NCI-H187 (cell line): ENCODE measurements at places on chromosomes 5 and 9.

- DNase-seq: no peak
Measured at GRCh38 chr5:115460472-115460871, 84.1 kb downstream of the FEM1C start.

GRCh38 chr5:149838881-149839739 lies 105.5 kb downstream of the PDE6A start:
- DNase-seq: no peak

- no peak for DNase-seq
Measured at GRCh38 chr5:22719842-22720241, 133.3 kb downstream of the CDH12 start.

DNA sequence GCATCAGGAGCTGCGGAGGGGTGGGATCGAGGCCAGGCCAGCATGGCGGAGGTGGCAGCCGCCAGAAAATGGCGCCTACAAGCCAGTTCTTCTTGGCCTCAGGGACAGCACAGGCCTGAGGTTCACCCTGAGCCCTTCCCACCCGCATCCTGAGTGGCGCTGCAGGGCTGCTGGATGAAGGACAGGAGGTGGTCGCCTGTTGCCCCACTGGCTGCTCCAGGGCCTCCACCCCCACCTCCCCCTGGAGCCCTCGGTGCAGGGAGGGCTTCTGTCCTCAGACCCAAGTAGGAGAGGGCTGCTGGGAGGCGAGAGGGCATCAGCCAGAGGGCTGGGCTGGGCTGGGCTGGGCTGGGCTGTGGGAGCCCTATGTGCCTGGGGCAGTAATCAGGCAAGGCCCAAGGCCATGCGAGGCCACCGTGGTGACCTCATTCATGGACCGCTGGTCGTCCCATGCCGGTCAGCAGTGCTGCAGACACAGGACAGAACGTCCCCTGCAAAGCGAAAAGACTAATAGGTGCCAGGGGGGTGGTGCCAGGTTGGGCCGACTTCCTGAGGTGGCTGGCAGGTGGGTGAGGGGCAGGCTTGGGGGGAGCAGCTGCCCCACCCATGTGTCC lies 13.8 kb downstream of the GPSM1 start:
- DNase-seq: no peak

GRCh38 chr9:124279531-124280175 lies 21.9 kb downstream of the NEK6 start:
- DNase-seq: no peak

- DNase-seq: peak; percentile 28
Measured at GRCh38 chr5:68415177-68416085, 199.9 kb downstream of the PIK3R1 start.

DNA sequence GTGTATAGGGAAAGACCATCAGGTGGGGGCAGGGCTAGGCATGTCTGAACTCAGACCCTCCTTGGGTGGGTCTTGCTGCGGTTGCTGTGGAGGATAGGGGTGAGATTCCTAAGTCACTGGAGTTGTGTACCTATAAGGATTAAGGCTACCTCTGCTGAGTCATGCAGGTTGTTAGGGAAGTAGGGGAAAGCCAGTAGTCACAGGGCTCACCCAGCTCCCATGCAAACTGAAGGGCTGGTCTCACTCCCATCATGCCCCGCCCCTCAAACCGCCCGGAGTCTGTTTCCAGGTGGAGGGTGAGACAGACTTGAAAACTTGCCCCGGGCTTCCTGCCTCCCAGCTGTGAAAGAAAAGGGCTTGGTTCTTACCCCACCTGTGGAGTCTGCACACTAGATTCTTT lies 161.8 kb downstream of the CAVIN4 start:
- DNase-seq: no peak

DNA sequence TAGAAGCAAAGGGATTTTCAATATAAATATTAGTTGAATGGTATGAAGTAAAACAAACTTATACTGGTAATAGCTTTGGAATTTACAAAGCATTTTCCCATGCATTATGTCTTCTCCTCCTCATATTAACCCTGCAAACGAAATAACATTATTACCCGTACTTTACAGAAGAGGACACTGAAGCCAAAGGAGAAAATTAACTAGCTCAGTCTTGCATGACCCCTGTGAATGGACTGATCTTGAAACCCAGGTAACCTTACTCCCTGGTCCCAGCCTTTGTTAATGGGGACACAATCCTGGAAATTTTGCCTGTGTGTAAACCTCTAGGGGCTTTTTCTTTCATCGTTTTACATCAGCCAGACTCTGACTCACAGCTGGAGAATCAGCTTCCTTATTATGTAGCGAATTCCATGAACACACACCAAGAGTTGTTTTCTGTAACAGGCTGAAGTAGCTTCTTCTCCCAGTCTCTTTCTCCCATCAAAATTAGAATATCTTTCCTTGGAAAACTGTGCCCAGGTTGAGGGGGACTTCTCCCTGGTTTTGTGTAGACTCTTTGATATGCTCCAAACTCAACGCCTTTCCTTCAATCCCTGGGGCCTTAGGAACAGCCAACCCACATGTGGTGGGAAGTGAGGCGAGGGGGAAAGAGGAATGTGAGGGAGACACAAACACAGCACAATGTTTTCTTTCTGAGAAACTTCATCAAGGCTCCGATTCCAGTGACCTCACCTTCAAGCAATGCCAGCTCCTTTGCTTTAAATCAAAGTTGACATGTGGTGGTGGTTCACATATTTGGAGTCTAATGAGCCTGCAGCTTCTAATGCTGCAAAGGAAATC lies 480.9 kb upstream of the PAPPA start:
- DNase-seq: no peak

DNA sequence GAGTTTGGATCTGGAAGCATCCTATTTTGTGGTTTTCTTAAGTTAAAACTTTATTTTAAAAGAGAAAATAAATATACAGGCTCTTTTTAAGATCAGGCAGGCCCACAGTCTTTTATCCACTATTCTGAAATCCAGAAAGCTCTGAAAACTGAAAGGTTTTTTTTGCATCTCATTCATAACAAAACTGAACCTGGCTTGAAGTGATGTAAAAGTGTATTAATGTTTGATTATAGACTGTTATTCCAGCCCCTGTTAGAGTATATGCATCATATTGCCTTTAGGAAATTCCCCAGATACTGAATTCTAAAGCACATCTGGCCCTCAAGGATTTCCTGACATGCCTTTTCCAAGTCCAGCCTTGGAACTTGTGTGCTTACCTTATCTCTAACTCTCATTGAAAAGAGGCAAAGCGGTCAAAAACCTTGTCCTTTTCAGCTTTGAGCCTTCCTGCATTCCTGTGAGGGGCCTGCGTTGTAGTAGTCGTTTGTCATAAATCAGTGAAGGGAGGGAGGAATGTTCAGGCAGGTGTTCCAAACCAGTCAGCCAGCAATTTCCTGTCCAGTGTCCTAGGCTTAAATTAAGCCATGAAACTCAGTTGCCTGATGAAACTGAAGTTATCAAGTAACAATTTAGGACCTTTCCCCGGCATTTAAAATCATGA lies 110.4 kb downstream of the TLE4 start:
- DNase-seq: no peak
